ENCODE measurements at places on chromosomes 16 and 17.

- no peak for DNase-seq
Observed at GRCh38 chr17:16406742-16407674, 8.4 kb upstream of the TRPV2 start.

GRCh38 chr16:46898006-46898405, 13.8 kb downstream of the GPT2 start:
- no peak for DNase-seq

DNA sequence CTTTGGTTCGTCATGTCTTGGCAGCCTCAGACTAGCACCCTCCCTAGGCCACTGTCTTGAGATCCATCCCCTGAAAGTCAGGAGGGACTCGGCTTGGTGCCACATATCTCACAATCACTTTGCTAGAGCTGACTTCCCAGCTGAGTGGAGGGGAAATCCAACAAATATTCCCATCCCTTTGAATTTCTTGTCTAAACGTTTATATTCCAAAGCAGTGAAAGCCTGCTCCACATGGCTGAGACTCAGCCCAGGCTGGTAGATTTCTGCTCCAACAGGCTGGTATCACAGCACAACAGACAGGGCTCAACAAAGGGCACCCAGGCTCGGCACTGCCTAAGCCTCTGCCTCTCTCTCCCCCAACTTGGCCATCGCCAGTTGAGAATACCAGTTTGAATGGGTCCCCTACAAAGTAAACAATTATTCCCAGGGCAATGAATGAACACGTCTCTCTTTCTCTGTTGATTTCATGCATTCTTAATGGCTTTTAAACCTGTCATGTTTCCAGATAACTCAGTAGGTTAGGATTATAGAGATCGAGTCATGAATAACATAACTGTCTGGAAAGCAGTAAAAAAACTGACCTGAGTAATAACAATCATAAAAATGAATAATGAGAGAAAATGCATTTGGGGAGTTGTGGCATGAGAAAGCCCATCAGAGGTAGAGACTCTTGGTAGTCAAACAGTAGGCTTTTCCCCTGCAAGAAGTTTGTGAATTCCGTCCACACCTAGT, 1.0 kb downstream of the KRT13 start:
- DNase-seq, result no peak

- DNase-seq, result no peak
Observed at GRCh38 chr16:66873685-66874055, 6.6 kb upstream of the PDP2 start.

- DNase-seq, result no peak
Observed at GRCh38 chr17:81020443-81020766, 14.5 kb upstream of the BAIAP2 start.

GRCh38 chr17:49029801-49030200, 32.6 kb downstream of the IGF2BP1 start:
- peak; percentile 39 for DNase-seq

- no peak for DNase-seq
Observed at GRCh38 chr17:77317091-77317750, 176.5 kb downstream of the SEC14L1 start.

GRCh38 chr16:67804853-67805542, 1.4 kb downstream of the RANBP10 start:
- DNase-seq, result no peak

DNA sequence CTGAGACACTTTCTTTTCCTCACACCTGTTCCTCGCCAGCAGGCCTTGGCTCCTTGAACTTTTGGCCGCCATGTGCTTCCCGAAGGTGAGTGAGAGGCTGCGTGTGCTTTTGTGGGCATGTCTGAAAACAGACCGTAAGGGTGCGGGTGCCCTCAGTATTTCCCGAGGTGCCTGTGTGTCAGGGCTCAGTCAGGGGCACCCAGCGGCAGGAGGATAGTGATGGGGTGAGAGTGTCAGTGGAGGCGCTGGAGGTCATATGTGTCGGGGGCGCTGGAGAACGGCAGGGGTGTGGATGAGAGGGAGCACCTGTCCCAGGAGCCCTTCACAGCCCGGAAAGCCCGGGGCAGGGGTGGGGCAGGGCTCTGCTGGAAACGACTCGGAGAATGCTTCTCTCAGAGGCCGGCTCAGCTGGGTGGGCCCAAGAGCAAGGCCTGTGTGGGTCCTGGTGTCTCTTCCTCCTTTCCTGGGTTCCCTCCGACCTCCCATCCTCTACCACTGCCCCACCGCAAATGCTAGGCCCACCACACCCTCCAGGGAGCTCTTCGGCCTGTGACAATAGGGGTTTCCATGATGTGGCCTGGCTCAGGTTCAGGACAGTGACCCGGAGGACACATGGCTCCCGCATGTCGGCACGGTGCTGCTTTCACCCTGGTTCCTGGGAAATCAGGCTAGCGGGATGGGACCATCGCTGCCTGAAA, 451 bp downstream of the IL32 start:
- DNase-seq, result no peak

DNA sequence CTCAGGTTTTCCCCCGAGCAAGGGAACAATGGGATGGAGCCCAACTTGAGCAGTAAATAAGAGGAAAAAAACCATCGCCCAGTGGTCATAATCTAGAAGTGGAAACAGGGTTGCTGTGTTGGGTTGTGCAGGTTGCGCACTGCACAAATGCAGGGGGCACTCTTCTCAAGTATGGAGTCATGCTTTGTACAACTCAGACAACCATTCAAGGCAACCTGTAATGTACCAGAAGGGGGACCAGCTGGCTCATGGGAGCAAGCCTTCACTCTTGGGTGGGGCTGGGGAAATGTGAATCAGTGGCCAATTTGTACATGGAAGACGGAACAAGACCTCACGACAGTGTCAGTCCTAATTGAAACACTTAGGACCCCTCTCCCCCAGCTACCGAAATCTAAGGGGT, 23.9 kb upstream of the LITAF start:
- no peak for DNase-seq

GRCh38 chr16:24685539-24686432, 43.7 kb upstream of the TNRC6A start:
- DNase-seq, result no peak

GRCh38 chr16:89733792-89734191, 12.5 kb downstream of the ZNF276 start:
- DNase-seq, result no peak

- no peak for DNase-seq
Observed at GRCh38 chr16:87626905-87627304, 24.6 kb downstream of the JPH3 start.
